PC-9 (cell line): ENCODE measurements at places on chromosomes 12 and 14. TPM values are rescaled to one million over a fixed set of nuclear protein-coding genes. Genes with fewer than 3 reads are reported as not detected.

Gene HNF1A
- total RNA-seq: not detected in 2 replicates

- no peak for DNase-seq
Observed at GRCh38 chr14:29569194-29569593, 358.5 kb downstream of the PRKD1 start.

DNA sequence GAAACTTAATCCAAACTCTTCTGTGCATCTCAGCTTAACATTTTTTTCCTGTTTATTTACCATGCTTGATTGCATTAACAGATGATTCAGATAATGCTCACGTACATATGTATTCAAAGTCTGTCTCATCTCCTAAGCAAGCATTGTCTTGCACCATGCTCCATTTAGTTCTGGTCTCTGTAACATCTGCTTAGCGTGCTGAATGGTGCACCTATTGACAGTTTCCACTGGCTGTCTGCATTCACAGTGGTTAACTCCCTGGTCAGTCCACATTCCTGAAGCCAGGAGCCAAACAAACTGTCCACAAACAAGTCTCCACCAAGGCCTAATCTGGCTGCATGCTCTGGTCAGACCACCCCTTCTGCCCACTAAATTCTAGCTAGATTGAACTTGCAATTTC lies 83.9 kb downstream of the KNTC1 start:
- no peak for DNase-seq

DNA sequence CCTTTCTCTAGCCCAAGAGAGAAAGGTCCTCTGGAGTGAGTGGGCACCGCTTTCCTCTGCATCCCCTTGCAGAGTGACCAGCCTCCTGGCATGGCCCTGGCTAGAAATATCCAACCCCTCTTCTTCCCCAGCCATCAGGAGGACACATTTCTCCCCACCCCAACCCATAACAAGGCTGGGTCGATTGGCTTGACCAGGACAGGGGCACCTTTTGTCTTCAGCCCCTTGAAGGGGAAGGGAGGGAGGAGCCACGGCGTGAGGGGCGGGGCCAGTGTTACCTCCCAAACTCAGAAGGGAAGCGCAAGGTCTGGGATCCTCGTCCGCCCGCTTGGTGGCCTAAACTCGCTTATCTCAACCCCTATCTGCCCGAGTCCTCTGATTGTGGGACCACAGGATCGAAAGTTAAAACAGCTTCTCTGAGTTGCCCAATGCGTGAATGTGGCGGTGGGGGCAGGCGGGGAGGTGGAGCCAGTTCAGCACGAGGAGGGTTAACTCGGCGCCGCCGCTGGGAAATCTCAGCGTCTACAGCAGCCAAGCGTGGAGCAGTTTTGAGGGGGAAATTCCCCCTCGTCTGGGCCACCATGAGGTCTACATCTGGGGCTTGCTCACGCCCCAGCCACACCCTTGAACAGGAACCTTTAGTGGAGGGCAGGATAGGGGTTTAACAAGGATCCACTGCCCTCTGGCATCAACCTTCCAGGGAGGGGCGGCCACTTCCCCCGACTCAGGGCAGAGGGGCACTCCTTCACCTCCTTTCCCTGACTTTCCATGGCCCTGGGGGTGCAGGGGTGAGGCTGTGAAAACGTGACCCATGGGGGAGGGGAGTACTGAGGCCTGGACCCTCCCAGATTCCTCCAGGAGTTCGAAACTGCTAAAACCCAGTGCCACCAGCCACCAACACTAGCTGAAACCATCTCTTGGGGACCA lies 795 bp downstream of the STAT6 start:
- peak; percentile 55 for DNase-seq

DNA sequence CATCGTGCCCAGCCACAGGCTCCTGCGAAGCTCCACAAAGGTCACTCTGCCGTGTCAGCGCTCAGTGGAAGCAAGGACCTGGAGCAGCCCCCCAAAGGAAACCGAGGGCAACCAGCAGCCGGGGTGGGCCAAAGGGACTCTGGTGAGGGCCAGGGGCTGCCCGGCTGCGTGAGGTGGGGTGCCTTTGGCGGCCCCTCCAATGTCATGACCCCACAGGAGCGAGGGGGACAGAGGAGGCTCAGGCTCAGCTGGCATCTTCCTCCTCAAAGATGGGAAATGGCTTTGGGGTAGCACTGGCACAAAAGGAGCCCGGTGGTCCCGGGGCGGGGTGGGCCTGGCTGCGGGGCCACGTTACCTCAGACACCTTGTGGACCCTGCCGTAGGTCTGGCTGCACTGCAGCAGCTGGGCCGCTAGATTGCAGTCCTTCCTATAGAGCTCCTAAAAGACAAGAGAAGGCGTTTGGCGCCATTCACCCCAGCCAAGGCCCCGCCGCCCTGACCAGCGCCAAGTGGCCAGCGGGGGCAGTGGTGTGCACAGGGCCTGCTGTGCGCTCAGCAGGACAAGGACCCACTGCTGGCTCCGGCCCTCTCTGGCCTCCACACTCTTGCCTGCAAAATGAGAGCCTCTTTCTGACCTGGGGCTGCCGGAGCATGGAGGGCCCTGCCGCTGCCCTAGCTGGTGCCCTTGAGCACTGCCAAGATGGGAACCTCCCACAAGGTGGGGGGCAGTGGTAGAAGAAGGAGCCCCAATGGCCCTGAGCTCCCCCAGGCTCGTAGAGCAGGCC lies 46.9 kb downstream of the BEGAIN start:
- DNase-seq: no peak
